Left forelimb (tissue), 1 donor: ENCODE measurements at places on chromosomes 4 and X.

DNA sequence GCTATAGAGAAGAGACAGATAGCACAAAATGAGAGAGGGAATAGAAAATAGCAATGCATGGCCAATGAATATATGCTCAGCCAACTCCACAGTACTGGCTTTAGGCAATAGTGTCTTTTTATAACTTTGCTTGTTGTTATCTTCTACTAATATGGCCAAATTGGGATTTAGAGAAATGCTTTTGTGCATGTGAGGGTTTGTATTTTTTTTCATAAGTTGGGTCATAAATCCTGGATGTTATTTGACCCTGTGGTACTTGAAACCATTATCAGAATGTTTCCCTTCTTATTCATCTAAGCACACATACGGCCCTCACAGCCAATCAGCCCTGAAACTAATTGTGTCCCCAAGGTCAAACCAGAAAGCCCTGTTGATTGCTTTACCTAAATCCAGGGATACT is 35.2 kb upstream of the LPAR4 start:
- no peak for DNase-seq

DNA sequence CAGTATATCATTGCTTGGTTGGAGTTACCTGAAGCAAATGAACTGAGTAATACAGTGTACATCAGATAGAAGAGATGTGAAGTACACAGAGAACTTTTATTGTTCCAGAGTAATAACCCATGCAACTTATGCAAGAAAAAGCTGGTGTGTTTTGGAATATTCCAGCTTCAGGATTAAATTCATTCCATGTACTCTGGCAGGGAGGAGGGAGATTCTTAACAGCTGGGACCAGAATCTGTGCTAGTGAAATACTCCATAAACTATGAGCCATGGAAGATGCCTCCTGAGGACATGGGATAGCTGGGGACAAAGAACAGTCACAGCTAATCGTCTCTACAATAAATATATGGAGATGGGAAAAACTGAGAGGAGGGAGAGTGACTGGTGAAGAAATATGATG is 101.6 kb upstream of the OTUD4 start:
- DNase-seq: no peak

- DNase-seq: no peak
Observed at GRCh38 chr4:40702137-40702799, 47.5 kb upstream of the NSUN7 start.

DNA sequence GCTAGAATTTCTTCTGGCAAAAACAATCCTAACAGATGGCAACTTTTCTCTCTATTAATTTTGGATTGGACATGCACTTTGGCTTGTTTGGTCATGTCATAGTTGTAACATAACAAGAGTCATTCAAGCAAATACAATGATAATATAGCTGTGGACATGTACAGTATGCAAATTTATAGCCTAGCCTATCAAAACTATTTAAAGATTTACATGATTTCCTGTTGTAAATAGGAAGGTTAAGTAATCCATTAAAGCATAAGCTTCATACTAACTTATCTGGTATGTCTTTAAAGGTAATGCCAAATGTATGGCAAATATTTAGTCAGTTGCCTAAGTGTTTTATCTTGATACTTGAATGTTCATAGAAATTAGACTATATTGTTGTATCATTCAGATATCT is 45.3 kb downstream of the RPA4 start:
- DNase-seq: no peak

GRCh38 chr4:156656896-156657295 is 314.7 kb downstream of the PDGFC start:
- DNase-seq: no peak

- DNase-seq: no peak
Observed at GRCh38 chrX:45768666-45769236, 568.1 kb upstream of the DIPK2B start.

DNA sequence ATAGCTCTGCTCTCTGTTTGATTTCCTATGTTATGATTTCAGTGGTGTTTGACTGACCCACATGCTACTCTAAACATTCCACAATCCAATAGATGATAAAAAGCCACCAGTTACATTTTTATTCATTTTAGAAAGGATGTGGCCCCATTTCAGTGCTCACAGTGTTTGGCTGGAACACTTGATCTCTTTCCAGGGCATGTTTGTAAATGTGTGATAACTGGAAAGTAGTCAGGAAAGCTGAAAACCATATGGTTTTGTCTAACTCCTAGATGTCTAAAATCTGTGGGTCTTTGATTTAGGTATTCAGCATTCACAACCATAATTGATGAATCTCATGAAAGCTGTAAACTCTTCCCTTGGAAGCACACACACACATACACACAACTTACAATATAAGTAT is 904.9 kb upstream of the AGA start:
- no peak for DNase-seq

GRCh38 chr4:118969359-118969758 is 80.7 kb downstream of the SYNPO2 start:
- DNase-seq: no peak

GRCh38 chr4:152944666-152945320 is 8.7 kb downstream of the FHDC1 start:
- DNase-seq: no peak

- no peak for DNase-seq
Observed at GRCh38 chr4:86496094-86497080, 97.7 kb upstream of the PTPN13 start.

DNA sequence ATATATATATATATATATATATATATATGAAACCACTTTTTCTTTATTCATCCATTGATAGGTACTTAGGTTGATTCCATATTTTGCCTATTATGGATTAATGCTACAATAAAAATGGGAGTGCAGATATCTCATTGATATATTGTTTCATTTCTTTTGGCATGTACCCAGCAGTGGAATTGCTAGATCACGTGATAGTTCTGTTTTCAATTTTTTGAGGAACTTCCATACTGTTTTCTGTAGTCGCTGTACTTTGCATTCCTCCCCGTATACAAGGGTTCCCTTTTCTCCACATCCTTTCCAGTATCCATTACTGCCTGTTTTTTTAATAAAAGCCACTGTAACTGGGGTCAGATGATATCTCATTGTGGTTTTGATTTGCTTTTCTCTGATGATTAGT is 124.6 kb downstream of the GABRB1 start:
- no peak for DNase-seq

DNA sequence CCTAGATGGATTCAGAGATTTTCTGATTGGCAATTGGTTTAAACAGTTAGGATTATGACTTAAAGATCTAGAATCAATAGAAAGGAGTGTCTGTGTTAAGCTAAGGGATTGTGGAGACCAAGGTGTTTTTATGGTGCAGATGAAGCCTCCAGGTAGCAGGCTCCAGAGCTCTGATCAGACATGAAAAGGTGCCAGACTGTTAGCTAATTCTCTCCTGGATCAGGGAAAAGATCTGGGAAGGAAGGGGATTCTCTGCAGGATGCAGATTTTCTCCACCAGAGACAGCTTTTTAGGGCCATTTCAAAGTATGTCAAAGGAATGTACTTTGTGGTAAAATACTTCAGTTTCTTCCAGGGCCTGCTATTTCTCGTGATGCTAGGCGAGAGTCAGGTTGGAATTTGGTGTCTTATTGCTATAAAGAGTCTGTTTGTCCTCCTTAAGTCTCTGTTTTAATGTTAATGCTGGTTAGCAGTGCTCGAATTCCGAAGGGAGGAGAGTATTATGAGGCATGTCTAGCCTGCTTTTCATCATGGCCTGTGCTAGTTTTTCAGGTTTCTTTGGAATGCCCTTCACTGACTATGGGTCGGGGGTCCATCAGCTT is 12.0 kb upstream of the GPR78 start:
- no peak for DNase-seq

DNA sequence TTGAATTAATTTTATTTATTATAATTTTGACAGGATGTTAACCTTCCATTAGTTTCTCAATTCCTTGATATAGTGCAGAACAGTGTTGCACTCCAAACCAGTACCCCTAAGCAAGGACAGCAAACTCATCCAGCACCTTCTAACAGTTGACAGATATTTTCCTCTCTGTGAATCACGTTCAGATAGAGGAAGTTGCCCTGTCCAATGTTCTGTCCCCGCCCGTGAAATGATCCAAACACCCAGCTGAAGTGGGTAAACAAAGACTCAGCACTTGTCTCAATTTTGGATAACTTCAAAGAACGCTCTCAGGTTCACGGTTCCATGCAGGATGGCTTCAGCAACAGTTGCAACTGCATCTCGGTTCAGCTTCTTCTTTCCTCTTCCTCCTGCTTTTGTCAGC is 1240.0 kb upstream of the ADGRL3 start:
- DNase-seq: no peak

- DNase-seq: no peak
Observed at GRCh38 chrX:107355533-107355932, 93.9 kb upstream of the FRMPD3 start.

DNA sequence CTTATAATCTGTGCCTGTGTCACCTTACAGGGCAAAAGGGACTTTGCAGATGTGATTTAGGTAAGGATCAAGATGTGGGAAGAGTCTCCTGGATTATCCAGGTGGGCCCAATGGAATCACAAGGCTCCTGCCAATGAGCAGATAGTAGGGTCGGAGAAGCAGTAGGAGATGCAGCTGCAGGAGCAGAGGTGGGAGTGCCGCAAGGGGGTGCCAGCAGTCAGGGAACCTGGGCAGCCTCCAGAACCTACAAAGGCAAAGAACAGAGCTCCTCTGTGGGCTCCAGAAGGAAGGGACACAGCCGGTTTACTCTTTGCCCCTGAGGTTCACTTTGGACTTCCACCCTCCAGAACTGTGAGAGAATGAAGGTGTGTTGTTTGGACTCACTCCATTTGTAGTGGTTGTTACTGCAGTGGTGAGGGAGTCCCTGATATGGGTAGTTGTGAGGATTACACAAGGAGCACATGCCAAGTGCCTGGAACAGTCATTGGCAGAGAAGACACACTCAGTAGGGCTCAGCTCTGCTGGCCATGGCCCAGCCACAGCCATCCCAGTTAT is 318.5 kb downstream of the EVC2 start:
- no peak for DNase-seq

DNA sequence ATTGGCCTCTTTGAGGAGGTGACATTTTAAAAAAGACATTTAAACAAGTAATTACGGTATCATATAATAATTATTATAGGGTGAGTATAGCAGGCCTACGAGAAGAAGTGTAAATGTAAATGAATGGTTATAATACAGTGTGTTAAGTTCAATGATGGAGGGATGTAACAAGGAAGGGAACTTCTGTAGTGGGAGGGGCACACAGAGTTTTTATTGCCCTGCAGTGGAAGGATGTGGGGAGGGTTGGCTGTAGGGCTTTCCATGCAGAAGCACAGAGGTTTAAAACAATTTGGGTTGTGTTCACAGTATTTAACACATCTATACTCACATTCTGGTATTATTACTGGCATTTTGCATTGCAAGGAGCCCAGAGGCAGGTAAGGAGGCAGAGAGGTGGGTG is 41.1 kb downstream of the AFF1 start:
- DNase-seq: no peak

DNA sequence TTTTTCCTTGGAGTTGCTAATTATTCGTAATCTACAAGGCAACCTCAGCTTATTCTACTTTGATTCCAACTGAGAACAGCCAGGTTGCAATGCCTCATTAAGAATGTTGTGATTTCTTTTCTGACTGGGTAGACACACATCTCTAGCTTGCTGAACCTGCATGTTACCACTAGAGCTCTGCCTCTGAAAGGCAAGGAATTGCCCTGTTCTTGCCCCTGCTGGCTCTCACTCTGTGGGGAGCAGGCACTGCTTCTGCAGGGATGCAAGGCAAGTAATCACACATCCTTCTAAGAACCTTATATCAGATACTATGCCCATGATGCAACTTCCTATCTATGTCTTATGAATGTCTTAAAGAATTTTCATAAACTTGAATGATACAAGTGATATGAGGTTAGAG is 503.2 kb downstream of the PACRGL start:
- no peak for DNase-seq

DNA sequence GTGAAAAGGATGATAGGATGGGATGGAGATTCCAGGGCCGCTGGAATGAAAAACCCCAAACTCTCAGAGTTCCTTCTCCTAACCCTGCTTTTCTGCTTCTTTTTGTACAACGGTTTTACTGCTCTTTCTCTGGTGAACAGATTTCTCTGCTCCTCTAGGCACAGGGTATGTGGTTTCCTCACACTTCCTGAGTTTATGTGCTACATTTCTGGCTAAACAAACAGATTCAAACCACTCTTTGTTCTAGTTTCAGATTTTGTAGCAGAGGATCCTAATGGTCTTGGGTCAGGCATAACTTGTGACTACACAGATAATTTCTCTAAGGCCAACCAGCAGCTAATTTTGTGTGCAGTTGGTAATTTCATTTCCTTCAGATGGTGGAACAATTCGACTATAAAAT is 52.6 kb downstream of the OSTC start:
- no peak for DNase-seq

DNA sequence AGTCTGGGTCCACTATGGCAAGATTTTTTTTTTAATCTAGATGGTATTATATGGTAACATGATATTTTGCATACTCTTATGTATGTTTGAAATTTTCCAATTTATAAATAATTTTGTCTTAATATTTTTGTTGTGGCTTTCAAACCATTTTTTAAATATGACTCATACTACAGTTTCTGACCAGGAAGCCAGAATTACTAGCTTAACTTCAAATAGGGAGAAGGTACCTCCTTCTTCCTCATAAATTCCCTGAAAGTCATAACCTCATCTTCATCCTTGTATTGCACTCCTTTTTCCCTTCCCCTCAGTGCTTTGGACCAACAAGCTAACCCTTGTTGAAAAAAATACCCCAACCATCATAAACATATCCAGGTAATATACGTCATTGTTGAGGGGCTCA is 21.6 kb downstream of the ARAP2 start:
- DNase-seq: no peak

GRCh38 chrX:35340465-35340864 is 397.9 kb downstream of the FAM47B start:
- DNase-seq: no peak

DNA sequence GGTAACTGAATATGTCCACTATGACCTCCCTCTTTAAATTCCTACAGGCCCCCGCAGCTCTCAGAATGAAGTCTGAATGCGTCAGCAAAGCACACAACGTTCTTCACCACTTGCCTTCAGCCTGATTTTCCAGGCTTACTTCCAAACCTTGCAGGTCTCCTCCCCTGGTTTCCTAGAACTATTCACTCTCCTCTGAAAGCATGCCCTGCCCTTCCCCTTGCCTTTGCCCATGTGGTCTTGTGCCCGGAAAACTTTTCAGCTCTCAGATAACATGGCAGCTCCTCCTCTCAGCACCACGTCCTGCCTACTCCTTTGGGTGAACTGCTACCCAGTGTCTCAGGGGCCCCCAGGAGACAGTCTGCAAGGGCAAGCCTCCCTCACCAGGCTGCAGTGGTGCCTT is 268.5 kb upstream of the LDB2 start:
- DNase-seq: no peak

DNA sequence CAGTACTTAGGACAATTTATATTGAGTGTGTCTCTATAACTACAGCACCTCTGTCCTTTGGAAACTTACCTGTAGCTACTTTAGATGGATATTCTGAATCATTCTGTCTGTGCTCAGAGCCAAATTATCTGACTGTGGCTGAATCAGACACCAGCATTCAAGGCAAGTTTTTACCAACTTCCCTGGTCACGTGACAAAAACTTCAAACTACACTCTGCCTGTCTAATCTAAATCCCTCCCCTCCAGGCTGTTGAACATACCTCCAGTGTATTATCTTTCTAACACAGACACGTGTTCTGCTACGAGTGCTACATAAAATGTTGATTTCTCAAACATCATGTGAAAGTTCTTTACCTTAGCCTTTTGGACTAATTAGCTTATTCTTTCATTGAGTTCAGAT is 641.2 kb upstream of the CPEB2 start:
- no peak for DNase-seq
